Stimulated activated CD4-positive, alpha-beta T cell treated with anti-CD3 and anti-CD28 coated beads, Interleukin-4, amount 100 ng/mL, for 48 hours (primary cell): ENCODE measurements at places on chromosomes 12 and 14.

GRCh38 chr12:80698256-80698655, 9.2 kb upstream of the MYF6 start:
- DNase-seq, result no peak

DNA sequence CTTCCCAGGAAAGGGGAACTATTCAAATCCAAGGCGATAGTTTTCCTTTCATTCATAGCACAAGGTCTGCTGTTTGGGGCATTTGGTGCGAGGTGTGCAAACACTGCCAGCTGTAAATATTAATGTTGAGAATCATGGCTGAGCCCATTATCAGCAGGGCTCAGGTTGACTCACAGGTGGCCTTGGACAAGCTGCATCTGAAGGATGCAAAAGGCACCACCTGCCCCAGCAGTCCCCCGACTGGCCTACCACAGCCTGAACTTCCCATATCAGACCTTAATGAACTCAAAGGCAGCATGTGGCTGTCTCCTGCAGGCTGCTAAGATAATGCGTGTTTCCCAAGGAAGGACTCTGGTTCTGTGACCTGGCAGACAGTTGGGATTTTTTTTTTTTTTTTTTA, 93.3 kb upstream of the MAP1LC3B2 start:
- DNase-seq, result no peak

DNA sequence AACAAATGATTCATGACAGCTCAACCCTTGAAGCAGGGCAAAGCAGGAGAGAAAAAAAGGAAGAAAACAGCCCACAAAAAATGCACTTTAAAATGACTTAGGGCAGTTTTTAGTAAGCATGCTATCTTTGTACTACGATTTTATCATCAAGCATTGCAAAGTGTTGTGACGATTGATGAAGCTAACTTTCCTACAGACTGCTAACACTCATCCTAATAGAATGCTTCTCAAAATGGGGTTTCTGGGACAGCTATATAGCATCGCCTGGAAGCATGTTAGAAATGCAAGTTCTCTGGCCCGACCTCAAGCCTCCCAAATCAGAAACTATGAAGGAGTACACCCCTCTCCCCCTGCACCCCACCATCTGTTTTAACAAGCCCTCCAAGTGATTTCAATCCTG, 256.4 kb downstream of the SSPN start:
- DNase-seq, result no peak

DNA sequence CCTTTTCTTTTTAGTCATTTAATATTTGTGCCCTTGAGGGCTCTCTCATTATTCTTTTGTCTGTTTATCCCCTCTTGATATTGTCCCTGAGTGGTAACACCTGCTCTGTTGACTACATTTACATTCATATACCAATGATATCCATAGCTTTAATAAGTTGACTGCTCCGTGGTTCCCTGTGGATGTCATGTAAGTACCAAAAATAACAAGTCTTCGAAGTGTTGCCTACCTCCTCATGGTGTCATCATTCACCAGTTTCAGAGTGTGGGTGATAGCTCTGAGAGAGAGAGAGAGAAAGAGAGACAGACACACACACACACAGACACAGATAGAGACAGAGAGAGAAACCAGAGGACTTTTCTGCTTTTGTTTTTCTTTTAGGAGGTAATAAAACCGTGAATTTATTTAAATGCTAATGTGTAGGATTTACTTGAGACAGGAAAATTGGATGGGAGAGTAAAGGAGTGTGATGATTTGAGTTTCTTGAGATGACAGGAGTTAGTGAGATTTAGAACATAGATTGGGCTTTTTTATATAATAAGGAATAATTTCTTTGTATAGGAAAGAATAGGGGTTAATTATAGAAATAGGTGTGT, 52.2 kb downstream of the PAPOLA start:
- DNase-seq, result no peak

- no peak for DNase-seq
Measured at GRCh38 chr12:132881818-132882217, 5.6 kb downstream of the CHFR start.

- DNase-seq, result no peak
Measured at GRCh38 chr12:8037947-8038346, 5.4 kb downstream of the FOXJ2 start.

- DNase-seq, result no peak
Measured at GRCh38 chr14:31449971-31450610, 7.2 kb downstream of the DTD2 start.

GRCh38 chr12:28033538-28033915, 61.0 kb upstream of the PTHLH start:
- DNase-seq, result no peak

GRCh38 chr14:77267937-77268699, 2.9 kb downstream of the NGB start:
- no peak for DNase-seq

DNA sequence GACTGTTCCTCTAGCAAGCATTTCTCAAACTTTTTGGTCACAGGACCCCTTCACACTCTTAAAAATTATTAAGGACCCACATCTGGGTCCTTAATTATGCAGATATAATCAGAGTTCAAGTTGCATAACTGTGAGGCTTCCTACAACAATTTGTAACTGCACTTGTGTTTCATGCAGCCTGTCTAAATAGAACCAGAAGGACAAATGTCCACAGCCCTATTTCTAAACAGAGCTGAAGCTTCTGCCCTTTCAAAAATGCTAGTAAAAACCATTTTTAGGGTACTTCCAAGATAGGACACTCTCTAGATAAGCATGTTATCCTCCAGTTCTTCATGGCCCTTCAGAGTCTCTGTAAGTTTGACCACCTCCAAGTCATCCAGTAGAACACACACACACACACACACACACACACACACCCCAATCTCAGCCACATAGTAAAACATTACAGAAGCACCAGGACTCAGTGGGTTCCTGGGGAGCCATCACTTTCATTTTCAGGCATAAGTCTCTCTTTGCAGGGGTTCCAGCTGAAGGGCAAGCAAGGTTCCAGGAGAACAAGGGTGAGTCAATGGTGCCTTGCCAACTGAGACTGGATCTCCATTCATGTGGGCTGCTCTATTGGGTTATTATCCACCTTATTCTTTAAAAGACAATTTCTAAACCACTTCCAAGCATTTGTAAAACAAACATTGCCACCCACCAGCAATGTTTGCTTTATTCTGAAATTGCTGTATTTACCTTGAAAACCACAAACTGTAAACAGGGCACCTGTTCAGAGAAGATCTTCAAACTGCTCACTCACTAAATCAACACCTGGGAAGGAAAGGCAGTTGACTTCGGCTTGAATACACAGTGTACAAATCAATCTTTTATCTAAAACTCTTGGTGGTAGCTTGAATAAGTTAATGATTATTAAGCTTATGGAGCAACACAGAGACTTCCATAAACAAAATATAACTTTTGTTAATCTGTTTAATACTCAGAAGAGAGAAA, 64.1 kb downstream of the ITPR2 start:
- no peak for DNase-seq

DNA sequence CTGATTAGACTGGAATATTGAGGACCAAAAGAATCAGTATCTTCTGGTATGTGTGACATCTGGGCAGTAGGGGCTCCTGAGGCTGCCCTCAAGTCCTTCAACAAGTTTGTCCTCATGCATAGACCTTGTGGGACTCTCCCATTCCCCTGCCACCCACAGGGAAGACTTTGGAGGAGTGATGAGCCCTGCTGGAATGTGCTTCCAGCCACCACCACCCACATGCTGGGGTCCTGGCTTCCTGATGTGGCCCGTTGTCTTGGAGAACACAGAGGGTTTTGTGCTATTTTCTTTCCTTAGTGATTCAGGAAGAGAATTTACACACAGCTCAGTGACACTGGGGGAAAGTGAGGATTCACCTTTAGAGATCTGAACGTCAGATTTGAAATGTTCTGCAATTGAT, 29.2 kb upstream of the SEL1L start:
- DNase-seq, result no peak

DNA sequence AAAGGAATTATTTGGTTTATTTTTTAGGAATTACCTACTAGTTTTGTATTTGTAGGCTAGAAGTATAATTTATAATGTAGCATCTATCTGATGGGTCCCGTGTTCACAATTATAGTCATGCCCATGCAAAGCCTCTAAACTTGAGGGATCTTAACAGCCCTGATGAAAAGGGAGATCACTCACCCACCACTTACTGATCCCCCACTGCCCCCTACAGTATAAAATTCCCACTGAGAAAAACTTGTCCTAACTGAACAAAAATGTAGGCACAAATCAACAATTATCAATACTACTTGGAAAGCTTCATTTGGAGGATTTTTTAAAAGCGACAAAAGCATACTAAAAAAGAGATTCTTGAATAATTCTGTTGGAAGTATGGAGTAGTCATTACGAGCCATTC, 21.0 kb downstream of the WIF1 start:
- no peak for DNase-seq

DNA sequence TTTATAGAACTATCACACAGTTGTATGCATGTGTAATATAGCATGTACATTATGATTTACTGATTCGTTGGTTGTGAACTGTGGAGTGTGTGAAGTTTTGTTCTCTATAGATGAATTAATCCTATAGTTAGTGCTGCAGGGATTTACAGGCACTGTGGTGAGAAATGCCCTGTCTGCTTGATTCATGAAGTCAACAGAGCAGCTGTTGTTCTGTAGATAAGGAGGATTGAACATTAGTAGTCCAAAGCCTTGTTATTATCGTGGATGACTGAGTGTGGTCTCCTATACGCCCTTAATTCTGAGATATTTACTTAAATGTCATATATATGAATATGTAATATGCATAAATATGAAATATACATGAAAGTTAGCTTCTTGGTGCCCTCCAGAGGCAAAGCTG, 98.3 kb downstream of the DNAH10 start:
- DNase-seq, result no peak

GRCh38 chr12:107514887-107515445, 170.6 kb upstream of the PWP1 start:
- DNase-seq, result no peak

DNA sequence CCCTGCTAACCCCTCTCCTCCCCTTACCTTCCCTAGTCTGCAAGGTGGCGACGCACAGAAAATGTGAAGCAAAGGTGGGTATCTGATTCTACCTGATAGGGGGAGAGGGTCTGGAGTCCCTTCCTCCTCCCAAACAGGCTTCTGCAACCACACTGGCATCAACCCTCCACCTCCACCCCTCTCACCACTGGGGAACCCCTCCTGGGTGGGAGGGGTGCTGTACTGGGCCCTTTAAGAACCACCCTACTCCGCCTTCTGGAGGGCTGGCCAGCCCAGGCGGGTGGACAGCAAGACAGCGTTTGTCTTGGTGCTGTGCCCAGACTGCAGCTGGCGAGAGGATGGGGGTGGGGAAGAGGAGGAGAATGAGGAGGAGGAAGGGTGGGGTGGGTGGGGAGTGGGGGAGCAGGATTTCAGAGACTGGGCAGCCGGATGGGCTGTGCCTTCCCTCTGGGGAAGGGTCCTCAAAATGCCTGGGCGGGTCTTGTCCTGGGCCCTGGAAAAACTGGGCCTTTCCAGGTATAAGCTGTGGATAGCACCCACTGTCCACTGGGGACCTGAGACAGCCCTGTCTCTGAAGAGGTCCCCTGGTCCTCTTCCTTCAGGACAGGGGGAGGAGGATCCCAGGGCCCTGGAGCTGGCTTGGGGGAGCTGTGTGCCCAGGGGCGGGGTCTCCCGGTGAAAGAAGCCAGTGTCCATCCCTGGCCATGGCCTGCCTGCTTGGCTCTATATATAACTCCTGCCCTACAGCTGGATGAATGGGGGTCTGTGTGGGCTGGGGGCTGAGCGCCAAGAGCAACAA, 2.8 kb downstream of the TNS2 start:
- no peak for DNase-seq

DNA sequence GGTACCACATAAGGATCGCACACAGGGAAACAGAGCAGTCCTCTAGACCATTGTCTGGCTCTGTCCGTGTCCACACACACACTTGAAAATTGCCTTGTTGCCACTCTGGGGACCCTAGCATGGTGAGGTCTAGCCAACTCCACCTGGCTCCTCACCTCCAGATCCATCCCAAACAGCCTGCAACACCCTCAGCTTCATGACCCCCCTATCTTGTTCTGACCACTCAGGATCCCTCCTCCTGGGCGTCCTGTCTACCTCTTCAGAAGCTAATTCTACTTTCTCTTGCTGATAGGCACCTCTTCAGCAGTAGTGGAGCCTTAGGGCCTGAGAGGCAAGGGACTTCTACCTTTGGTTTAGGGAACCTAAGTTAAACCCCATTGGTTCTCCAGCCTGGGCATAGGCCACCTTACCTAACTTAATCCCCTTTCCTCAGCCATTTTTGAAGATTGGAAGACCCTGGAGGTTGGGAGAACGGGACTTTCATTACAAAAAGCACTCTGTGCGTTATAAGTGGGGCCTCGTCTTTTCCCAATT, 697 bp upstream of the HOXC5 start:
- no peak for DNase-seq

- no peak for DNase-seq
Measured at GRCh38 chr12:113064395-113065125, 8.0 kb downstream of the DTX1 start.

GRCh38 chr12:27253347-27253746, 9.3 kb downstream of the STK38L start:
- DNase-seq, result no peak
